Ovary (tissue), 10 donors: ENCODE measurements at places on chromosomes 12 and 14. TPM values are rescaled to one million over a fixed set of nuclear protein-coding genes. Genes with fewer than 3 reads are reported as not detected.

- H3K27me3 ChIP-seq, result no peaks in the 10 kb centered on the region
- H3K4me1 ChIP-seq, result no peaks in the 10 kb centered on the region
- H3K4me3 ChIP-seq, result no peak overlapping the region
- H3K36me3 ChIP-seq, result no peaks in the 10 kb centered on the region
These were observed 28.3 kb downstream of the GALNT9 start for GRCh38 chr12:132300789-132301722.

DNA sequence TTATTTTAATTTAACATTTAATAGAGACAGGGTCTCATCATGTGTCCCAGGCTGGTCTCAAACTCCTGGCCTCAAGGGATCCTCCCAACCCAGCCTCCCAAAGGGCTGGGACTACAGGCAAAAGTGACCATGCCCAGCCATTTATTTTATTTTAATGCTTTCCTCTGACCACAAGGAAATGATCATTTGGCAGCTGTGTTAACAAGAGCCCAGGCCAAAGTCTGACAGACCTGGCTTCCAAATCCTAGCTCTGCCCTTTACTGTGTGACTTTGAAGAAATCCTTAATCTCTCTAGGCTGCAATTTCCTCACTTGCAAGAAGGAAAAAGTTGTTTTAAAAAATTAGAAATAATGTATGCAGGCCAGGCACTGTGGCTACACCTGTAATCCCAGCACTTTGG, 16.7 kb upstream of the GCH1 start:
- no peaks in the 10 kb centered on the region for H3K27me3 ChIP-seq
- DNase-seq, result no peak
- H3K4me3 ChIP-seq, result no peak overlapping the region
- no peaks in the 10 kb centered on the region for H3K36me3 ChIP-seq

DNA sequence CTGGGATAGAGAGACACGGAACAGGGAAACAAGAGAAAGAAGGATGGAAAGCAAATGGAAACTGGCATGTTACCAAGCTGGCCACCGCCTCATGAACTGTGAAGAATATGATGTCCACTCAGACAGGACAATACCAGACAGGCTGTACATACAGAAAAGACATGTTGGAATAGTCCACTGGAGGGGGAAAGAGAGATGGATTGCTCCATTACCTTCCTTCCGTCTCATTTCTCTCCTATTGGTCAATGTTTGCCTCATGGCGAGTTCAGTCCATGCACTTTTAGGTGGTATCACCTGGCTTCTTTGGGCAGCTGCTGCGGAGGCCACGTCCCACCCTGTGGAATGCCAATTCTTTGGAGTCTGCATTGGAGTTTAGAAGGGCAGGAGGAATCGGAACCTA, 166.4 kb downstream of the AEBP2 start:
- no peak overlapping the region for H3K27ac ChIP-seq
- H3K4me3 ChIP-seq, result no peak overlapping the region
- H3K4me1 ChIP-seq, result no peaks in the 10 kb centered on the region
- no peaks in the 10 kb centered on the region for H3K27me3 ChIP-seq

DNA sequence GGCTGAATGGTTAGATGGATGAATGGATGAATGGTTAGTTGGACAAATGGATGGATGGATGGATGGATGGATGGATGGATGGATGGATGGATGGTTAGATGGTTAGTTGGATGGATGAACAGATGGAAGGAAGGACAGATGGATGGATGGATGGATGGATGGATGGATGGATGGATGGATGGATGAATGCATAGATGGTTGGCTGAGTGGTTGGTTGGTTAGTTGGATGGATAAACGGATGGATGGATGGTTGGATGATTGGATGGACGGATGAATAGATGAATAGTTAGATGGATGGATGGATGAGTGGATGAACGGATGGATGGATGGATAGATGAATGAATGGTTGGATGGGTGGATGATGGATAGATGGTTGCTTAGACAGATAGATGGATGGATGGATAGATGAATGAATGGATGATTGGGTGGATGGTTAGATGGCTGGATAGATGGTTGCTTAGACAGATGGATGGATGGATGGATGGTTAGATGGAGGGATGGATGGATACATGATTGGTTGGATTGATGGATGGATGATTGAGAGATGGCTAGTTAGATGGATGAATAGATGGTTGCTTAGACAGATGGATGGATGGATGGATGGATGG, 48.8 kb upstream of the HSPB8 start:
- no peaks in the 10 kb centered on the region for H3K4me1 ChIP-seq
- no peaks in the 10 kb centered on the region for H3K36me3 ChIP-seq
- H3K27me3 ChIP-seq, result no peaks in the 10 kb centered on the region
- DNase-seq, result no peak
- no peak overlapping the region for H3K4me3 ChIP-seq
- H3K27ac ChIP-seq, result no peak overlapping the region

TXNDC16 gene
- 20.0 TPM for total RNA-seq

NFATC4 gene
- total RNA-seq, result 74.1 TPM

DNAJC22 gene
- 0.47 TPM for total RNA-seq
